ENCODE measurements at places on chromosomes 13 and 19.

- DNase-seq: no peak
Measured at GRCh38 chr13:58476206-58476918, 844.8 kb downstream of the PCDH17 start.

DNA sequence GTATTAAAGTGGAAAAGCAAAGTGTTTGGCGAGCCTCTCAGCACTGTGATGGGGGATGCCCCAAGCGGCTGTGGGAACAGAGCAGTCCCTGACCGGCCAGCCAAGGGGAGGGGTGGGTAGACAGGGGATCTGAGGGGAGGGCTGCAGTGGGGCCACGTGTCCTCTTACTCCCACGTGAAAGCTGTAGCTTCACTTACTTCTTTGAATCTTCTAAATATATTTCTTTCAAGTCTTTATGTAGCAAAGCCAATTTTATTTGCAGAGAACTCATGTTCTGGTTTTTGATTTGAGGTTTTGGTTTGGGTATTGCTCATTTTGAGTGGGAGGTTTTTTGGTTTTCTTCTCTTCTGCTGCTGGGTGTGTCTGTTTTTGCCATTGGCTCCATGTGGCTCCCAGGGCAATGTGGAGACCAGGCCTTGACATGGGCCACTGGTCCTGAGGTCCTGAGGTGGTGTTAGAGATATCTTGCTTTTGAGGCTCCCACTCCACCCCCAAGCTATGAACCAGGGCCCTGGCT is 17.7 kb upstream of the OVOL3 start:
- DNase-seq: no peak

DNA sequence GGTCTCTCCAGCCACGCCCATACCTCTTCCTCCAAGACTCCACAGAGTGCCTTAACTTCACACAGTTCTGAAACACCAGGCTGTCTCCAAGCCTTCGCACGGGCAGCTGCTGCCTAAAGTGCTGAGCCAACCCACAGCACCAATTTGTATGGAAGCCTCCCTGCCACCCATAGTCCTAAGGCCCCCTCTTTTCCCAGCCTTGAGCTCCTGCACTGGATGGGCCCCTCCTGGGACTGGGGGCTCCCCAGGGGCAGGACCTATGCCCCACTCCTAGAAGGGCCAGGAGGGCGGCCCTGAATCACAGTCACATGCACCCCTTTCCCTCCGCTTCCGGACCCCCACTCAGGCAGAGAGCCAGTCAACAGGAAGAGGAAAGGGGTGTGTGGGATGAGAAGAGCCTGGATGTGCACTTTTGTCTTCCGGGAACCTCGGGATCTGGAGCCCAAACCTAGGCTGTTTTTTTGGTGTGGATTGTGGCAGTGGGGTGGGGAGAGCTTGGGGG is 5.1 kb upstream of the FCER2 start:
- DNase-seq: no peak

DNA sequence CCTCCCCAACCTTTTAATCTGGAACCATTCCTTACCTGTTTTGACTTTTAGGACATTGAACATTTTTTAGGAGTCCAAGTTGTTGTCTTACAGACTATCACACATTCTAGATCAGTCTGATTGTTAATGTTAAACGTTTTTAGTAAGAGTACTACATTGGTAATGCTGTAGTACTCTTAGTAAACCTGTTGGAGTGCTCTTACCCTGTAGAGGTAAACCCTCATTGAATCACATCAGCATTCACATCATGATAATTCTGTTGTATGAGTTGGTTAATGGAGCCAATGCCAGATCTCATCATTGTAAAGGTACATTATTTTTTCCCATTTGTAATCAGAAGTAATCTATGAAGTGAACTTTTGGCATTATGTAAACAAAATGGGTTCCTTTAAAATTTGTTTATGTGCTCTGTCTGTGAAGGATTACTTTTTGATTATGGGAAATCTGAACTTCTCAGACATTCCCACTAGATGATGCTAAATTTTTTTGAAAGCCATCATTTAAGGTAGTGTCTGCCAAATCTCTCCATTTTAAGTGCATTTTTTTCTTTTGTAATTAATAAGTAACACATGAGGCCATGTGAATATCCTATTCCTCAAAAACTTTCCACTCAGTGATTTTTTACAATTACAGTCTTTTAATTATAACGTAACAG is 55.2 kb downstream of the VWA8 start:
- DNase-seq: no peak

Data from NCI-H524 (cell line).